ENCODE measurements at places on chromosomes 1 and 21. TPM values are rescaled to one million over a fixed set of nuclear protein-coding genes. Genes with fewer than 3 reads are reported as not detected.
A peak's percentile ranks its signal among the peaks of the same experiment; 100 is the strongest.

The TAS1R1 gene
- not detected for total RNA-seq

DNA sequence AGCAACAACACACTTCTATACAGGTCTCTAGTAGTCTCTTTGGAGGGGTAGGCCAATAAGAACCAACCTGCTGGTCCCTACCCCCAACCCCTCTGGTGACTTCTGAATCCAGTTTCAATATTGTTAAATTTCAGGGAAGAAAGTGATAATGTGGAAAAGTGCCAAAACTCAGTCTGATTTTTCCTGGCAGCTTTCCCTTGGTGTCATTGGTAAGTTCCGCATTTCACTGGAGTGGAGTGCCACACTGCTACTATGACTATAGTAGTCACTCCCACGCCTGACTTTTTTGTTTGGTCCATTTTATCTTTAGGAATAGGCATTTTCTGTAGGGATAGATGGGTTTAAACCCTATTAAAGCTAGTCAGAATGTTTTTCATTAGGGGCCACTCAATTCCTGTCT lies 5.7 kb upstream of the ARID1A start:
- no peaks in the 10 kb centered on the region for H3K27me3 ChIP-seq
- H3K27ac ChIP-seq = no peak overlapping the region
- no peaks in the 10 kb centered on the region for H3K36me3 ChIP-seq
- peaks cover 19% of the 10 kb centered on the region for H3K4me1 ChIP-seq

DNA sequence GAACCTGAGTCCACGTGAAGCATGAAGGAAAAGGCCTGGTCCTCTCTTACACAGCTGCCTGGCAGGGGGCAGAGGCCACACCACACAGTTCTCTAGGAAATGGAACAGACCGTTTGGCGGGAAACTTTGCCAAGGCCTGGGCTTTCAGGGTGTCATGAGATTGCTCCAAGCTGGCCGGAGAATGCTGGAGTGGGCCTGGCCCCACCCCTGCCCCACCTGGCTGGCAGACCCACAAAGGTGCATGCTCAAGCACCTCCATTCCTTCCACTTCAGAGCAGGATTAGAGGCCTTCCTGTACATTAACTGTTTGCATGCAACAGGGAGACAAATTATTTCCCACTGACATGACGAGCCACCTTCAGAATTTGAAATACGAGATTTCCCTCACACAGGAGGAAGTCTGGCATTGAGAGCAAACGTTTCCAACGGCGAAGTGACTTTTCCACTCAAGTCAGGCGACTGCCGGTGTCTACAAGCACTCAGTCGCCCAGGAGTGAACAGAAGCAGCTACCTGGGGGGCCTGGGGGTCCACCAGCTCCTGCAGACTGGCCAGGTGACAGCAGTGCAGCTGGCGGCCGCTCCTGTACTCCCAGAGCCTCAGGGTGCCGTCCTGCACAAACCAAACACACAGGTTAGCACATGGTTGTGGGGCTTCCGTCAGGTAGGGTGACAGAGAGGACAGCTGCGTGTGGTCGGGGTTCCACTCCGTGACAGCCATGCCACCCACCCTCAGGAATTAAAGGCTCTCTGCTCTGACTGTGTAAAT lies 24.0 kb downstream of the WDR4 start:
- peak overlapping the region; percentile 13 for H3K27ac ChIP-seq
- no peaks in the 10 kb centered on the region for H3K27me3 ChIP-seq
- no peak overlapping the region for H3K4me3 ChIP-seq
- DNase-seq = peak; percentile 81
- no peaks in the 10 kb centered on the region for H3K4me1 ChIP-seq

DNA sequence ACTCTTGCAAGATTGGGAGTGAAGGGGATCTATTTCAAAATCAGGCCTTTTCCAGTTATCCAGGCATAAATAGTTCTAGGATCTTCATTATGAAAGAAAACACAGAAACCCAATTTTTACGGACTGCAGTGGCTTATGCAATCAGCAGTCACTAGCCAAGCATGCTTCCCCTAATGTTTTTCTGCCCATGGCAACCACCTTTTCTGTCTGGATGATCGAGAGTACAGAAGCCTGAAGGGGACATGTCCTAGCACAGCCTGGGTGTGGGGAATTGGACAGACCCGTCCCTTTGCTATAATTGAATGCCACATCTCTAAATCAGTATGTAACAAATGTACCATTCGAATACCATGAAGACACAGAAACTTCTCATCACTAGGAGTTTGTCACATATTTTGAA lies 29.8 kb upstream of the NCAM2 start:
- no peak overlapping the region for H3K27ac ChIP-seq
- no peak for DNase-seq
- H3K27me3 ChIP-seq = no peaks in the 10 kb centered on the region
- H3K4me1 ChIP-seq = no peaks in the 10 kb centered on the region
- H3K36me3 ChIP-seq = no peaks in the 10 kb centered on the region
- no peak overlapping the region for H3K4me3 ChIP-seq

DNA sequence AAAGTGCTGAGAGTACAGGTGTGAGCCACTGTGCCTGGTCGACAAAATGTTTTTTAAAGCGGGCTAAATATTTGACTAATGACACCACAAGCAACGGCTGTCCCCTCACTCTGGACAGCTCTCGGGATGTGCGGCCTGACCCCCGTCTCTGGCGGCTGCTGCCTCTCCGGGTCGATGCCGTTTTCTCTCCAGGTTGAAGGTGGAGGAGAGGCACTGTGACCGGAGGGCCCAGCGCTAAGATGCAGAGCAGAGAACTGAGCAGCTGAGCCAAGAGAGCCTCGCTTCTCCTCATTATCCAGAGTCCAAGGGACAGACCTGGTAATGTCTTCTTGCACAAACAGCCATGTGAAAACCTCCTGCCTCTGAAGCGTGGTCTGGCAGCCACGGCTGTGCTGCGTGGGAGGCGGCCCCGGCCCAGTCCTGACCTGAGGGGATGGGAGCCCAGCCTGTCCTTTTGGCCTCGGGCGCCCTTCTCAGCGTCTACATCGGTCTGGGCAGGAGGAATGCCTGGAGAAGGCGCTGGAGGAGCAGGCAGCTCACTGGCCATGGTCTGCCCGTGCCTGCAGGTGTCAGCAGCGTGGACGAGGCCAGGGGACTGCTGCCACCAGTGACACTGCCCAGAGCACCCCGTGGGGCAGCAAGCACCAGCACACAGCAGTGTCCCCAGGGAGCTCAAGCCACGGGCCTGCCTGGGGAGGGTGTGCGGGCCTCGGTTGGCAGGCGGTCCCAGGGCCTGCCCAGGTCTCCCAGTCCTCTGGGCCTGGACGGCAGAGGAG lies 10.3 kb downstream of the MORN1 start:
- H3K27me3 ChIP-seq = no peaks in the 10 kb centered on the region
- no peaks in the 10 kb centered on the region for H3K36me3 ChIP-seq
- peaks cover 6% of the 10 kb centered on the region for H3K4me1 ChIP-seq
- DNase-seq = no peak

GRCh38 chr1:1281533-1282321 lies 1.5 kb downstream of the SCNN1D start:
- DNase-seq = peak; percentile 87
- H3K4me3 ChIP-seq = no peak overlapping the region
- no peaks in the 10 kb centered on the region for H3K36me3 ChIP-seq
- no peak overlapping the region for H3K27ac ChIP-seq

The FCGR3A gene
- total RNA-seq = 237 TPM

The S100A13 gene
- total RNA-seq = 75.1 TPM

The SLC9C2 gene
- 0.35 TPM for total RNA-seq

DNA sequence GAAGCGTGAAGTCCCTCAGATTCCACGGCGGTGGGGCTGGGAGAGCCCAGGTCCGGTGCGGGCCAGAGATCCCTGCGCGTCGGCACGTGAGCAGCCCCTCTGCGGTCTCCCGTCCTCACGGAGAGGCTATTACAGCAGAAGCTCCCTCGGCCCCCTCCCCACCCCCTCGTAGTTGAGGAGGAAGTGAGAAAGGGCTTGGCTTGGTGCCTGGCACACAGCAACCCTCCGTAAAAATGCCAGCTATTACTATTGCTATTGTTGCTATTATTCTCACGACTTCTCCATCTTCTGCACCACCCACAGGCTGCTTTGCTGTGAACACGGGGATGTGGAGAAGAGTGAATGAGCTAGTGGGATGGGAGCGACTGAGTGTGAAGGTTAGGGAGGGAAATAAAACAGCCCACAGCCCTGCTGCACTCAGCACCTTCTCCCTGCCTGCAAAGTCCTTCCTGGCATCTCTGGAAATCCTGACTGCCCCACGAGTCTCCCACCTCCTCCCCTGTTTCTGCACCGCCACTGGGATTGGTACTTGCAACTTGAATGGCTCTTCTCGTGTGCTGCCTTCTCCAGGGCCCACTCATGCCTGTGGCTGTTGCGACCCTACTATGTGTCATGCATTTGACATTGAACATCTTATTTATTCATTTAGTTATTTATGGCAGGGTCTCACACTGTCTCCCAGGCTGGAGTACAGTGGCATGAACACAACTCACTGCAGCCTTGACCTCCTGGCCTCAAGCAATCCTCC lies 26.6 kb downstream of the ZBTB18 start:
- H3K27me3 ChIP-seq = no peaks in the 10 kb centered on the region
- H3K27ac ChIP-seq = no peak overlapping the region
- no peaks in the 10 kb centered on the region for H3K36me3 ChIP-seq

GRCh38 chr1:7084232-7084894 lies 299.1 kb downstream of the CAMTA1 start:
- H3K36me3 ChIP-seq = no peaks in the 10 kb centered on the region
- H3K27ac ChIP-seq = no peak overlapping the region
- H3K27me3 ChIP-seq = peaks cover 17% of the 10 kb centered on the region
- no peak for DNase-seq

The FCGR3B gene
- 7.8 TPM for total RNA-seq

The EXTL1 gene
- 0.13 TPM for total RNA-seq

GRCh38 chr1:12475947-12476346 lies 142.1 kb downstream of the DHRS3 start:
- no peaks in the 10 kb centered on the region for H3K27me3 ChIP-seq
- H3K4me1 ChIP-seq = peaks cover 64% of the 10 kb centered on the region
- no peak overlapping the region for H3K4me3 ChIP-seq
- DNase-seq = no peak
- H3K27ac ChIP-seq = peak overlapping the region; percentile 60

GRCh38 chr1:61687901-61688300 lies 37.0 kb downstream of the TM2D1 start:
- peaks cover 10% of the 10 kb centered on the region for H3K4me1 ChIP-seq
- no peak overlapping the region for H3K27ac ChIP-seq
- H3K4me3 ChIP-seq = no peak overlapping the region
- no peak for DNase-seq

The SLC2A5 gene
- 1.6 TPM for total RNA-seq

The FNDC10 gene
- 12.2 TPM for total RNA-seq

DNA sequence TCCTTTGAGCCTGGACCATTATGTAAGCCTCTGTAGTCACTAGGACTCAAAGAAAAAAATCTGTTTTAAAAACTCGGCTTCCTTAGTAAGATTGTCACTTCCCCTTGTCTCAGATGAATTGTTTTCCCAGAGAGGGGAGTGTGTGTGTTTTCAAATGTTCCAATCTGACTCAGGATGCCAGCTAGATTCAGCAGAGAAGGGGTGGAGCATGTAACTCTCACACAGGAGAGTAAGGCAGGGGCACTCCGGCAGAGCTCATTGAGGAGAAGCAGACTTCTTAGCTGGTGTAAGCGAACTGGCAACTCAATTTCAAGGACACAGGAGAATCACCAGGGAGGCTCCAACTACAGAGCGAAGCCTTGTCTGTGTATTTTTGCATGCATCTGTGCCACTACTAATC lies 623.2 kb downstream of the LMO4 start:
- H3K27ac ChIP-seq = no peak overlapping the region
- no peaks in the 10 kb centered on the region for H3K4me1 ChIP-seq
- no peaks in the 10 kb centered on the region for H3K36me3 ChIP-seq
- H3K4me3 ChIP-seq = no peak overlapping the region
- H3K27me3 ChIP-seq = no peaks in the 10 kb centered on the region

GRCh38 chr21:14405962-14406361 lies 23.0 kb upstream of the HSPA13 start:
- no peak overlapping the region for H3K27ac ChIP-seq
- no peaks in the 10 kb centered on the region for H3K36me3 ChIP-seq
- H3K4me1 ChIP-seq = no peaks in the 10 kb centered on the region
- DNase-seq = no peak
